ENCODE measurements at places on chromosomes 13 and 19.

- DNase-seq: no peak
These were observed 305.6 kb upstream of the TMTC4 start for GRCh38 chr13:100980171-100980570.

DNA sequence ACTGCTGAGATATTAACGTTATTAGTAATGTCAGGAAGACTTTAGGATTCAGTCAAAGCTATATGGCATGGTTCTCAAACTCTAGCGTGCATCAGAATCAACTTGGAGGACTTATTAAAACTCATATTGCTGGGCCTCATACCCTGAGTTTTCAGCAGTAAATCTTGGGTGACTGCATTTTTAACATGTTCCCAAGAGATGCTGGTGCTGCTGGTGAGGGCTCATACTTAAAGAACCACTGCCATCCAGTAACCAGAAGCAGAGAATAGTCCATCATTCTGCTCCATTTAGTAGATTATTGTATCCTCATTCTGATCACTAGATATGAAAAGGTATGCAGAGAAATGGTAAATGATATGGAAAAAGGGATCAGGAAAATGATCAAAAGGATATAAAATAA is 7.9 kb downstream of the GPR12 start:
- DNase-seq: no peak

DNA sequence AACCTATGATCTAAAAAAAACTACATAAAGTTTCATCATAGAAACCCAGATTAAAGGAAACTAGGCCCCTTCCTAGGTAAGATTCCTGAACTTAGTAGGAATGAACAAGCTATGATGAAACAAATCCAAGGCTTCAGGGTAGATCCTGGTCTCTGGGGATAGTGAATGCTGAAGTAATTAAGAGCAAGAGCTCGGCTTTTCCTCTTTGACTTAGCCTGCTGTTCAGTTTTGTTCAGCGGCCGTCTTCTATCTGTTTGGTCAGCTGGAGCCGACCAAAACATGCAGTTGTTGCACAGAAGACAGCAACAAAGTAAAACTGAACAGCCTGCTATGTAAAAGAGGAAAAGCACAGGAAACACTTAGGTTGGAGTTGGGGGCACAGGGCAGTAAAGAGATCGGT is 44.1 kb upstream of the RFXAP start:
- DNase-seq: no peak

DNA sequence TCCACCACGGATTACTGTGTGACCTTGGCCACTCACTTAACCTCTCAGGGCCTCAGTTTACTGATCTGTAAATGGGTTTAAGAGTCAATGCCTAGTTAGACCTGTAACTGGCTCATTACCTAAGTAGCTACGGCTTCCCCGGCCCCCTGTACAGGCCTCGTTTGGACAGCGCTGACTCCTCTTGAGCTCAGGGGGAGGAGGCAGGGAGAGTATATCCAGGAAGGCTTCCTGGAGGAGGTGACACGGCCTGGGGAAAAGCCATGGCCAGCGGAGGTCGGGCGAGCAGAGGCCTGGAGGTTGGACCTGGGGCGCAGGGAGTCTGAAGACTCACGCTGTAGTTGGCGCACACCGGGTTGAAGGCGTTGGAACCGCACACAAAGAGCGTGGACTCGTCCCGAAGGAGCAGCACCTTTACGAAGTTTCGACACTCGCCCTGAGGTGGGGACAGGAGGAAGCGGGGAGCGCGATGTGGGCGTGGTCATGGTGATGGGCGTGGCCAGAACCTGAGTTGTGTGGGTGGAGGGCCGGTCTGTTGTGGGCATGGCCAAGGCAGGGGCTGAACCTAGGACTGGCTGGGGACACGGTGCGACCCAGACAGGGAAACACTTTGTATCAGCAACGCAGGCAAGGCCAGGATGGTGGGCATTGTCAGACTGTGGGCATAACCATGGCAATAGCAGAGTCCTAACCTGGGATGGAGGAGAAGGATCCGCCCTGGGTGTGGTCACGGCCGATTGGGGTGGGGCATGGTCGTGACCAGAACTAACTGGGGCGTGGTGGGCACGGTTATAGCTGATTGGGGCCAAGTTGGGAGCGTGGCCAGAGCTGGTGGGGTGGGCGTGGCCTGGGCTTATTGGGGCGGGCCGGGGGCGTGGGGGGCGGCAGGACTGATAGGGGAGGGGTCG is 3.6 kb downstream of the SEMA6B start:
- DNase-seq: no peak

- no peak for DNase-seq
These were observed 39.0 kb upstream of the WASF3 start for GRCh38 chr13:26518451-26518959.

- DNase-seq: no peak
These were observed 415.8 kb upstream of the KLF12 start for GRCh38 chr13:74550039-74550438.

GRCh38 chr19:15846923-15847322 is 31.5 kb upstream of the OR10H1 start:
- no peak for DNase-seq

DNA sequence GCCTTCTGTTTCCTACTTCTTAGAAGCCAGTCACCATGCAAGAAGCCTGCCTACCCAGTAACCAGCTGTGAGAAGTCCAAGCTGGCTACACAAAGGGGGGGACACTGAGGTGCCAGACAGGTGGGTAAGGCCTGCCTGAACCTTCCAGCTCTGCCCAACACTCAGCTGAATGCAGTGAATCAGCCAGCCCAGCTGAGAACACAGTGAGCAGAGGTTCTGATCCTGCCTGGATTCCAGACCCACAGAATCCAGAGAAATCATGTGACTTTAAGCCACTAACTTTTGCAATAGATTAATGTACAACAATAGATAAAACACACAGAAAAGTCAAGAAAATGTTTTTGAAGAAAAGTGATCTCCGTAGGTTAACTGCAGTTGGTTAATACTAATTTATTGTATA is 151.7 kb downstream of the EFNB2 start:
- no peak for DNase-seq

- no peak for DNase-seq
These were observed 4.5 kb upstream of the ADAMTS10 start for GRCh38 chr19:8615024-8615423.

- DNase-seq: peak; percentile 40
These were observed at the start of gene RHPN2 for GRCh38 chr19:33064792-33065550. Gene RHPN2, minus strand, starts transcription at chr19:33064888. Its CDS starts 36 bp downstream, at chr19:33064852.

DNA sequence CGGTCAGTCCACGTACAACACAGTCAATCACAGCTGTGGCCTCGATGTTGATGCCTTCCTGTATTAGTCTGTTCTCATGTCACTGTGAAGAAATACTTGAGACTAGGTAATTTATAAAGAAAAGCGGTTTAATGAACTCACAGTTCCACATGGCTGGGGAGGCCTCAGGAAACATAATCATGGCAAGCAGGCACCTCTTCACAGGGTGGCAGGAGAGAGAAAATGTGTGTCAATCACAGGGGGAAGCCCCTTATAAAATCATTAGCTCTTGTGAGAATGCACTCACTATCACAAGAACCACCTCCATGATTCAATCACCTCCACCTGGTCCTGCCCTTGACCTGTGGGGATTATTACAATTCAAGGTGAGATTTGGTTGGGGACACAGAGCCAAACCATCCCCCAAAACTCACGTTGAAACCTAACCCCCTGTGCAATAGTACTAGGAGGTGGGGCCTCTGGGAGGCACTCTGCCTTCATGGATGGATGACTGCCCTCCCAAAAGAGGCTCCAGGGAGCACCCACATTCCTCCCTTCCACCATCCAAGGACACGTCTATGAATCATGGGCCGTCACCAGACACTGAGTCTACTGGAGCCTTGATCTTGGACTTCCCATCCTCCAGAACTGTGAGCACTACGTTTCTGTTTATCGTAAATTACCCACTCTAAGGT is 2.3 kb upstream of the PROZ start:
- DNase-seq: no peak

All from NCI-H446 treated with DMSO at 0.1 percent for 48 hours (cell line).